RWPE2 (cell line): ENCODE measurements at places on chromosomes 7 and 10.

DNA sequence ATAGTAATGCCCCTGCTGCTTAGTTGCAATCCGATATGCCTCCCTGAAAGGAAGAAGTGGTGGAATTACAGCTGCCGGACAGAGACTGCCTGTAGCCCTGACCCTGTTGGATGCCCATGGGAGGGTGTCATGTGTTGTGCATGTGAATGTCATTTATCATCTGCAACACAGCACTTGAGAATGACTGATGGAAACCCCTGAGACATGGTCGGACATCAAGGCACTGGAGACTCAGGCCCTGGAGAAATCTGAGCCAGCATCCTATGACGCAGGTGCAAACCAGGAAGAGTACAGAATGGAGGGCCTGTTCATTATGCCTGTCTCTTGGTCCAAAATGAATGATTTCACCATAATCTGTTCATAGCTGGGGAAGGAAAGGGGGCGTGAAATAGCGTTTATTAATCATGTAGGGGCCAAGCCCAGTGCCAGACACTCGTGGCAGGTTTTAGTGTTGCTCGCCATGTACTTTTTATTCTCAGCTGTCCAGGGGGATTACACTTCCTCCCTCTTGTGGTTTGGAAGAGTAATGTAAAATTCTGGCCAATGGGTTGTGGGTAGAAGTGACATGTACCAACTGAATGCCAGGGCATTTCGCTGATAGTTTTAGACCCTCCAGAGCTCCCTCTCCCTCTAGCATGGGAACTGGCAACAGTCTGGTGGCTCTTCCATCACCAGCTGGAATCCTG, 23.0 kb upstream of the LEP start:
- DNase-seq = no peak

GRCh38 chr10:116848944-116849247, 403 bp upstream of the ENO4 start:
- DNase-seq = no peak

DNA sequence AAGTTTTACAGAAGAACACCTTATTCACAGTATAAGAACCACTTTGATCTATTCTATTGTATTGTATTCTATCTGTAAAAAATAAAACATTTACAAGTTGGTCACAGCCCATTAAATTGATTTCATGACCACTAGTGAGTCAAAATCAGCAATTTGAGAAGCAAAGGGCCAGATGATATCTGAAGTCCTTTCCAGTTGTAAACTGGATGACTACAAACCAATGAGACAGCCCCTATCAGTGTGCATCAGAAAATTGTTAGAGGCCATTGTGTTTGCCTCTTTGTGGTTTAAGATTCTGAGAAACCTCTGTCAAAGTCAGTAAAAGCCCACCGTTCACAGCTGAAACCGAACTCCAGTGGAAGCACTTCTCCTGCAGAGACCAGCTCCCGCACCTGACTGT, 54.8 kb downstream of the TBXAS1 start:
- DNase-seq = no peak

GRCh38 chr7:901388-902154, 25.2 kb downstream of the GET4 start:
- peak; percentile 92 for DNase-seq

DNA sequence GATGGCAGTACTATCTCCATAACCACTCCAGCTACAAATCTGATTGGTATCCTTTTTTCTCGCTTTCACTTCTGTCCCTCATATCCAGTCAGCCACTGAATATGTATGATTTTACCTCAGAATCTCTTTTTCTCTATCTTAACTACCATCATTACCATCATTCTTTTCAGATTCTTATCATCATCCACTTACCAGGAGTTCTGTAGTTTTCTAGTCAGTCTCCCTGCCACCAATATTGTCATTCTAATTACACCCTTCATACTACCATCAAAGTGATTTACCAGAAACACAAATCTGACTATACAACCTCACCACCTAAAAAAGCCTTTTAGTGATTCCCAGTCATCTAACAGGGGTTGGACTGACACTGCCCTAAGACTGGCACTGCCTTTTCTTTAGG, 64.9 kb upstream of the TMEM140 start:
- no peak for DNase-seq

DNA sequence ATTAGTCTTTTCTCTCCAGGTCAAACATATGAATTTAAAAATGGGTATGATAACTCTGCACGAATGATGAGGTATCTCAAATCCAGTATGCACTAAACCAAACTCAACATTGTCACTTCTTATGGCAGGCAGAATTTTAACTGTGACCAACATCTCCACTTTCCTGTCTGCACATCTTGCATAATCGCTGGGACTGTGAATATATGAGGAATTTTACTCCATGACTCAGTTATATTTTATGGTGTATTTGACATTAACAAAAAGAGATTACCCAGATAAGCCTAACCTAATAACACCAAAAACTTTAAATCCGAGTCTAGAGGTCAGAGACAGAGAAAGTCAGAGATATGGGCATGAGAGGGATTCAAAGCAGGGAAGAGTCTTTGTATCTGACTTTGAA, 454.5 kb upstream of the SEMA3D start:
- DNase-seq = no peak

DNA sequence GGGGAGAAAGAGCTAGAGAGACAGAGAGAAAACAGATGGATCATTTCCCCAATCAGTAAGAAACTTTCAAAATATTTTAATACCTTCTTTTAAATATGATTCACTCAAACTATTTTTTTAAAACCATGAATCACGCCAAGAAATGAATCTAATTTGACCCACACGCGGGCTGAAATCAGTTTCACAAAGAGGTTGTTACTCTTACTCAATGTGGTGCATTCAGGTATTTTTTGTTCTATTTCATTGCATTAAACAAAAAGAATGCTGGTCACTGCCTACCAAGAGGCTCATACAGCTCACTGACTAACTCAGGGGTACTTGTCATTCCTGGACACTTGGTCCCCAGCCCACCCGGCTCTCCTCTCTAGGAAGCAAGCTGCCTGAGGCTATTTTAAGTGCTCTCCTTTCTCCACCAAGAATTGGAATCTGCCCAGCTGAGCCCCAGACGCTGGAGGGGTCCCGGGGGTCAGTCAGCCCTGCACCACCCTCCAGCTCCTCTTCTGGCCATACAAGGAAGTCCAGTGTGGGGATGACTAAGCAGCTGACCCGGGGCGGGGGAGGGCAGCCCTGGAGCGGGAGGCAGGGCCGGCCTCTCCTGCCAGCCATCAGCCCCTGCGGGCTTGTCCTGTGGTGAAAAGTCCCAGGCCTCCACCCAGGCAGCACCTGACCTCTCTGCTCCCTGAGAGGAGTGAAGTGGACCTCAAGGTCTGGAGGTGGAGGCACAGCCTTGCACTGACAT, 21.7 kb upstream of the PFKP start:
- no peak for DNase-seq

- DNase-seq = peak; percentile 65
Measured at GRCh38 chr7:44962483-44963251, 16.1 kb downstream of the MYO1G start.

DNA sequence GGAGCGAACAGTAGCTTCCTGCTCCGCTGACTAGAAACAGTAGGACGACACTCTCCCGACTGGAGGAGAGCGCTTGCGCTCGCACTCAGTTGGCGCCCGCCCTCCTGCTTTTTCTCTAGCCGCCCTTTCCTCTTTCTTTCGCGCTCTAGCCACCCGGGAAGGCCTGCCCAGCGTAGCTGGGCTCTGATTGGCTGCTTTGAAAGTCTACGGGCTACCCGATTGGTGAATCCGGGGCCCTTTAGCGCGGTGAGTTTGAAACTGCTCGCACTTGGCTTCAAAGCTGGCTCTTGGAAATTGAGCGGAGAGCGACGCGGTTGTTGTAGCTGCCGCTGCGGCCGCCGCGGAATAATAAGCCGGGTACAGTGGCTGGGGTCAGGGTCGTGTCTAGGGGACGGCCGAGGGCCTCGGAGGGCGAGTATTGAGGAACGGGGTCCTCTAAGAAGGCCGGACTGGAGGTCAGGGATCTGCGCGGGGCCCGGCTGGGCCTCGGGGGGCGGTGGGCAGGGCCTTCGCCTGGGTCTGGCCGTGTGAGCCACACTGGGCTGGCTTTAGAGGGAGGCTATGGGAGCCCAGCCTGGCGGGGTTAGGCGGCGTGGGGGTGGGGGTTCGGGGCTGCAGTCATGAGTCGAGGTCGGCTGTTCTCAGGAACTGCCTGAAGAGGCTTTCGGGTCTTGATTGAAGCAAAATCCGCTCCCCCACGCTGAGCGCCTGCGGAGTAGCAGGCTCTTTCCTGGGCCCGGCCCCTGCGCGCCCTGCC, at the start of gene CDK1:
Gene CDK1, plus strand, starts transcription at position 265 of the 757 bp plus-strand sequence. CDS start 1,688 bp downstream, outside the sequence.
- DNase-seq = peak; percentile 97

- no peak for DNase-seq
Measured at GRCh38 chr10:118732245-118733165, 22.3 kb downstream of the CACUL1 start.

DNA sequence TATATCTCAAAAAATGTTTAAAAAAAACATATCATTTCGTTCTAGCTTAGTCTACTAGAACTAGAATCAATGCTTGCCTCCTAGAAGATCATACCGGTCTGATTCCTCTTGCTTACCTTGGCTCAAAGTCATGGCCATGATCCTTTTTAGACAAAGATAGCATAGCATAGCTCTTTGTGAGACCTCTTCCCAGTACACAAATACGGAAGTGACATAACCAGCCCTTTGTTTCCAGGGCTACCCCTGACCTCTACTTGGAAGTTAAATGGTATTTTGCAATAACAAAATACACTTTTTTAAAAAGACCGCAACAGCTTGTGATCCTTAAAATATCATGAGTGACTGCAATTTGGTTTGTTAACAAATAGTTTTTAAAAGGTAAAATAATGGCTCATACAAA, 130.7 kb upstream of the NOBOX start:
- no peak for DNase-seq

- no peak for DNase-seq
Measured at GRCh38 chr7:94350734-94351133, 44.0 kb upstream of the COL1A2 start.

- DNase-seq = no peak
Measured at GRCh38 chr7:65448816-65449504, 75.3 kb downstream of the ZNF92 start.

GRCh38 chr10:126716366-126716765, 45.9 kb upstream of the C10orf90 start:
- DNase-seq = no peak

GRCh38 chr7:48114115-48114514, 25.1 kb downstream of the UPP1 start:
- no peak for DNase-seq

DNA sequence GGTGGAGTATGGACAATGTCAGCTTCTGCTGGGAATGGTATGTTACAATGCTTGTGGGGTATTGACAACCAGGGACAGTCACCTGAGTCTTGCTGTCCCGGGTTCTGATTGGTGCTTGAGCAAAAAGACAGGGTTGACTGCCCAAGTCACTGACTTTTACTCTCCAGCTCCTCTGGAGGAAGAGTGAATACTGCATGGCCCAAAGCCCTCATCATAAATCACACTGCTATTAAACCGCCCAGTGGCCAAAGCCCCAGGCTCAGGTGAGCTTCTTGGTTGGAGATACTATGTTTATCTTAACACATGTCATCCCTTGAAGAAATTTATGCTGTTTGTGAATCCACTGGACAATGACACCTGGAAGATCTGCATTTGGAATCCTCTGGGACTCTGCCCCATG, 90.0 kb upstream of the IGFBP3 start:
- DNase-seq = no peak

GRCh38 chr10:125076891-125077541, 83.3 kb downstream of the CTBP2 start:
- no peak for DNase-seq

DNA sequence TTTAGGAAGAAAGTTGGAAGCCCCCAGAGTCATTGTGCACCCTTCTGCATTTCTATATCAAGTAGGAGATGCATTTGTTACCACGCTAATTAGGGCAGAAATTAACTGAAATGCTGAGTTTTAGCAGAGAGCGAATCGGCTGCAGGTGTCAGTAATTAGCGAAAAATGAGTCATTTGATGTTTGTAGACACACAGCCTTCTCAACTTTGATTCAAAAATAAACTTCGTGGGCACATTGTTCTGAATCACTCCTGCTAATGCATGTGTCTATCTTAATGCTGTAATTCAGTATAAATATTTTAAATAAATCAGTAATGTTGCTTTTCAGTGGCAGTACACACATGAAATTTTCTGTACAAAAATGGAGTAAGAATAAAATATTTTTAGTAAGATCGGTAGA, 109.5 kb upstream of the CARD11 start:
- no peak for DNase-seq

- no peak for DNase-seq
Measured at GRCh38 chr10:4504550-4504949, 321.5 kb upstream of the AKR1E2 start.

GRCh38 chr7:78510580-78511188, 712.1 kb downstream of the PHTF2 start:
- no peak for DNase-seq

GRCh38 chr10:110860576-110861241, 11.0 kb upstream of the PDCD4 start:
- no peak for DNase-seq

DNA sequence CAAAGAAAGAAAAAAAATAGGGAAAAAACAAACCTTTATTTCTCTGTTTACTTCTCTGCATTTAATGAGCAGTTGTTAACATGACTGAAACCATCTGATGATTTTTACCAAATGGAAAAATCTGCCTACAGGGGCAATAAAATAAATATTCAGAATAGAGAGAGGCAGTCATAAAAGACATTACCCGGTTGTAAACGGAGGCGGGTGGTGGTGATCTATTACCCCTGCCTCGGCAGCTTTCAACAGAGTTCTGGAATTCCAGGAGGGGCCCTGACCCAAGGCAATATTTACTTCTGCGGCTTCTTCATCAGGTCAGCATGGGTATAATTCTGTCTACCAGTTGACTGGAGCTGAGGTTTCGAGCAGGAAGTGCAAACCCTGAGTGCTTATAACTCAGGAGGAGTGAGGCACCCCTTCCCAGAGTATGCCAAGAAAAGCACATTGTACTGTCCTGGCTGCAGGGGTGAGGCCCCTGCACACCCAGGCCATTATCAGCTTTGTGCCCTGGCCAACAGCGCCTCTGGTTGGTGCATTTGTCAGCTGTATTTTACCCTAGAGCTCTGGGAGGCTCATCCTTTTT, 8.2 kb upstream of the CXCL12 start:
- DNase-seq = no peak

GRCh38 chr10:83769281-83769820, 370.0 kb upstream of the GHITM start:
- DNase-seq = no peak

DNA sequence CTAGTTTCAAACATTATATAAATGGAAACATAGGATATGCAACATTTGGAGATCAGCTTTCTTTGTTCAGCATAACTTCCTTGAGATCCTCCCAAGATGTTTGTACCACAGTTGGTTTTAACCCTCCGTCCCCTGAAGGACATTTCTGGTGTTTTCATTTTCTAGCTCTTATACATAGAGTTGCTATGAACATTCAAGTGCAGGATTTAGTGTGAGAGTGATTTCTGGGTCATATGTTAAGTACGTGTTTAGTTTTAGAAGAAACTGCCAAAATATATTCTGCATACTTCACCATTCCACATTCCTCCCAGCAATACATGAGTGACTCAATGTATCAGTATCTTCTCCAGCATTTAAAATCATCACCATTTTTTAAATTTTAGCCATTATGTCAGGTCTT, 588.7 kb upstream of the PFKP start:
- DNase-seq = no peak

- DNase-seq = no peak
Measured at GRCh38 chr10:15737656-15738055, 17.9 kb upstream of the ITGA8 start.
